ENCODE measurements at places on chromosomes 16 and 17.

DNA sequence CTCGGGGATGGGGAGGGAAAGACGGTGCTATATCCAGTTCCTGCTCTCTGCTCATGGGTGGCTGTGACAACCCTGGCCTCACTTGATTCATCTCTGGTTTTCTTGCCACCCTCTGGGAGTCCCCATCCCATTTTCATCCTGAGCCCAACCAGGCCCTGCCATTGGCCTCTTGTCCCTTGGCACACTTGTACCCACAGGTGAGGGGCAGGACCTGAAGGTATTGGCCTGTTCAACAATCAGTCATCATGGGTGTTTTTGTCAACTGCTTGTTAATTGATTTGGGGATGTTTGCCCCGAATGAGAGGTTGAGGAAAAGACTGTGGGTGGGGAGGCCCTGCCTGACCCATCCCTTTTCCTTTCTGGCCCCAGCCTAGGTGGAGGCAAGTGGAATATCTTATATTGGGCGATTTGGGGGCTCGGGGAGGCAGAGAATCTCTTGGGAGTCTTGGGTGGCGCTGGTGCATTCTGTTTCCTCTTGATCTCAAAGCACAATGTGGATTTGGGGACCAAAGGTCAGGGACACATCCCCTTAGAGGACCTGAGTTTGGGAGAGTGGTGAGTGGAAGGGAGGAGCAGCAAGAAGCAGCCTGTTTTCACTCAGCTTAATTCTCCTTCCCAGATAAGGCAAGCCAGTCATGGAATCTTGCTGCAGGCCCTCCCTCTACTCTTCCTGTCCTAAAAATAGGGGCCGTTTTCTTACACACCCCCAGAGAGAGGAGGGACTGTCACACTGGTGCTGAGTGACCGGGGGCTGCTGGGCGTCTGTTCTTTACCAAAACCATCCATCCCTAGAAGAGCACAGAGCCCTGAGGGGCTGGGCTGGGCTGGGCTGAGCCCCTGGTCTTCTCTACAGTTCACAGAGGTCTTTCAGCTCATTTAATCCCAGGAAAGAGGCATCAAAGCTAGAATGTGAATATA, 4.8 kb upstream of the LASP1NB start:
- DNase-seq: no peak

- no peak for DNase-seq
Observed at GRCh38 chr17:13749166-13749890, 147.6 kb upstream of the HS3ST3A1 start.

GRCh38 chr16:67252609-67253497, 4.1 kb downstream of the SLC9A5 start:
- peak; percentile 24 for DNase-seq

DNA sequence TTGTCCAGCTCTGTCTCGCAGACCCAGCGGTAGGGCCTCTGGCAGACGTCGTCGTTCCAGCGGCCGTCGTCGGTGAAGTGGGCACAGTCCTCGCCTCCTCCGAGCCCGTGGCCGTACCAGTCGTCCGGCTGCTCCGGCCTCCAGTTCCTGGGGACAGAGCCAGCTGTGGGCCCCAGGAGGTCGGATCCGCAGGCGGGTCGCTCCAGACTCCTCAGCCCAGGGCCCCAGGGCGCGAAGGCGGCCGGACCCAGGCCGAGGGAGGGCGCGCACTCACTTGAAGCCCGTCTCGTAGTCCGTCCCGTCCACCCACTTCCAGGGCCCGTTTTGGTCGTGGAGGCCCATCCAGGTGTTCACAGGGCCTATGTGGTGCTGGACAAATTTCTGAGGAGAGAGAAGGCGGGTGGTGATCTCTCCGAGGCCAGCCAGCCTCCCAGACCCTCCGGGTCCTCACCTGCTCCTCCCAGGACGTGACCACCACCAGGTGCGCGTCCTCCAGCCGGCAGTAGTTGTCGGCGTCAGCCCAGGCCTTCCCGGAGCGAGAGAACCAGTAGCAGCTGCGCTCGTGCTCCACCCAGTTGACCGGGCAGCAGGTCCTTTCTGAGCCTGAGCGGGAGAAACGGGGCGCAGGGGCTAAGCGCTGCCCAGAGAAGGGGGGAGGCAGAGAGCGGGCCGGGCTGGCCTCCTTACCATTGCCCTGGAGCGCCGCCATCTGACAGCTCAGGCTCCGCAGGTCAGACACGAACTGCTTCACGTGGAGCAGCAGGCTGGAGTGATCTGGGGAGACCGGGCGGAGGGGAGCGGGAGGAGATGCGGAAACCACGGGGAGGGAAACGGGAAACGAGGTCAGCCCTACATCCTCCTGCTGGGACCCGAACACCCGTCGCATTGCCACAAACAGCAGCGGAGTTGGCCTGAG, 5.2 kb downstream of the ASGR1 start:
- DNase-seq: peak; percentile 77

DNA sequence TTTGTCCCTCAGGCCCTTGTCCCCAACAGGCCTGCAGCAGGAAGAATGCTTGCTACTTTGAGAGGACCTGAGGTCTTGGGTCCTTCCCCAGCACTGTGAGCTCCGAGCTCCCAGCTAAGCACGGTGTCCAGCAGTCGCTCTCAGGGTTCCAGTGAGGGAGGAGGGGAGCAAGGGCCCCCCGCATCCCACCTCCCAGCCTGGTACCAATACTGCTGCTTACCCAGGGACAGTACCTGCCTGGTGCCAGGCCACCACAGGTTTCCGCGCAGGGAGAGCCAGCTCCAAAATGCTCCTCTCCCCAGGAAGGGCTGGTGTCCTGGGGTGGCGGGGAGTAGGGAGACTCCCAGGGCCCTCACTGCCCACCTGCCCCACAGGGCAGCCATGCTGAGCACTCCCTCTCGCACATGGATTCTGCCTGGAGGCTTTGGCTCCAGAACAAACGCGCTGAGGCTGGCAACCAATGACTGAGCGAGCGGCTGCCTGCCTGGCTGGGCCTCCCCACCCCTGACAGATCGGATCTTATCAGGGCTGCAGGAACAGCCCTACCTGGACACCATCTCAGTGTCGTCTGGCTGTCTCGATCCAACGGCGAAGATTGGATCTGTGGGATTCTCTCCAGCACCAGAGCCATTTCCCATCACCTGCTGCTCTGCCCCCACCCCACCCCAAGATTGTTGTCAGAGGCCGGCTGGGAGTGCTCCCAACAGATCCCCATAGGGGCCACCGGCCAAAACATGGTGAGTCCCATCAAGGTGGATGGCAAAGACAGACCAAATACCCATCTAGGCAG, 2.4 kb downstream of the DOK4 start:
- no peak for DNase-seq

DNA sequence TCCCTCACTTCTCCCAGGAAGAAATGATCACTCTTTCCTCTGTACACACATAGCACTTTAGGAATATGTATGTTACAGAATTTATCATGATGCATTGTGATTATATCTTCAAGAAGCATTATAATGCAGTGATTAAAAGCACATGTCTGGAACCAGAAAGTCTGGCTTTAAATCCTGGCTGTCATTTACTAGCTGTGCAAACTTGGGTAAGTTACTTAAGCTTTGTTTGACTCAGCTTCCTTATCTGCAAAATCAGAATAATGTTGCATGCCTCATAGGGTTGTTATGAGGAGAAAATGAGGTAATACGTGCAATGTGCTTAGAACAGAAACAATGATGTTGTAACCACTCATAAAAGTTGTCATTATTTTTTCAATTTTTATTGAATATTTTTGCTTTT, 156.3 kb upstream of the ZKSCAN2 start:
- DNase-seq: no peak

- peak; percentile 58 for DNase-seq
Observed at GRCh38 chr16:20904507-20905081, 4.0 kb downstream of the LYRM1 start.

- DNase-seq: peak; percentile 85
Observed at GRCh38 chr17:38724337-38724988, 5.7 kb upstream of the CISD3 start.

DNA sequence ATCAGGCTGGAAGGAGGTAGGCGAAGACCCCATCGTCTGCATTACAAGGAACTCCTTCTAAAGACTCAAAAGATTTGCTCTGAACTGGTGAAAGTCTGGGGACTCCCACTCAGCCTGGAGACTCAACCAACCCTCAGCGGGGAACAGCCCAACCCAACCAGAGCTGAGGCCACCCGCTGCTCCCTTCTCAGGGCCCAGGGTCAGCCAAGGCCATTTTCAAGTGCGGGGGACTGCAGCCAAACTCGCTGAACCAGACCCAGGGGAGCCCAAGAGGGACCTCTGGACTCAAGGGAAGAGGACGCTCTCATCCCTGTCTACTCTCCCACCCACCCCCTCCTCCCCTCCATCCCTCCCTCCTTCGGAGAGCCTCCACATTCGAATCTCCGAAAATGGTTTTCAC, 24.1 kb downstream of the XYLT1 start:
- DNase-seq: no peak
